LoVo (cell line): ENCODE measurements at places on chromosomes 5 and 9.
A peak's percentile ranks its signal among the peaks of the same experiment; 100 is the strongest.

DNA sequence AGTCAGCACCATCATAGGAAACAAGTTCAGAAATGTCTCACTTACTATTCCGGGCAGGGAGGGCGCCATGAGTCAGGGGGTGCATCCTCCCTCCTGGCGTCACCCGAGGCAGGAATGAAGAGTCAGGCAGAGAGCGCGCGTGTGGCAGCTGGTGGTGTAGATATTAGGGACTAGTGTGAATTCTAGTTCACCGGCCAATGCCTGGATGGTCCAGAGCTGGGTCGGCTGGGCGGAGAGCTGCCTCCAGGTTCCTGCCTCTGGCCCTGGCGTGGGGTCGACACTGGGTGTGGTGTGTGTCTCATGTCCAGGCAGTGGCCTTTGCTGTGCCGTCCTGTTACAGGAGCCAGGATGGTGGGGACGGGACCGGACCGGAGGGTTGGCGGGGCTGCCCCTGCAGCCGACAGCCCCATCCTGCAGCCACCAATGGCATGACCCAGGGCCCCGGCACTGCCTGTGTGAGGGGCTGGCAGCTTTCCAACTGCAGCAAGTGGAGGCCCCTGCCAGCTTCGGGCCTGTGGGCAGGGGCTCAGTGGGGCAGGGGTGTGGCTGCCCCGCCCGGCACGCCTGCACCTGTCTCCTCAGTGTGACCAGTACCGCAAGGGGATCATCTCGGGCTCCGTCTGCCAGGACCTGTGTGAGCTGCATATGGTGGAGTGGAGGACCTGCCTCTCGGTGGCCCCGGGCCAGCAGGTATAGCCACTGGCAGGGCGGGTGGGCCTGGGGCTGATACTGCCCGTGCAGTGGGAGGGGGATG lies 9.1 kb downstream of the DIPK1B start:
- DNase-seq, result no peak

GRCh38 chr9:127698985-127699670 lies 7.7 kb upstream of the CFAP157 start:
- DNase-seq, result peak; percentile 95

- peak; percentile 61 for DNase-seq
These were observed at the start of gene HAVCR1 for GRCh38 chr5:157059093-157059539. Gene HAVCR1 (minus strand): TSS chr5:157059116. CDS start chr5:157057943, 1,173 bp downstream.

- DNase-seq, result peak; percentile 53
These were observed 58.7 kb downstream of the NXNL2 start for GRCh38 chr9:88593537-88594185.

GRCh38 chr9:100084734-100085133 lies 14.1 kb downstream of the ERP44 start:
- no peak for DNase-seq

DNA sequence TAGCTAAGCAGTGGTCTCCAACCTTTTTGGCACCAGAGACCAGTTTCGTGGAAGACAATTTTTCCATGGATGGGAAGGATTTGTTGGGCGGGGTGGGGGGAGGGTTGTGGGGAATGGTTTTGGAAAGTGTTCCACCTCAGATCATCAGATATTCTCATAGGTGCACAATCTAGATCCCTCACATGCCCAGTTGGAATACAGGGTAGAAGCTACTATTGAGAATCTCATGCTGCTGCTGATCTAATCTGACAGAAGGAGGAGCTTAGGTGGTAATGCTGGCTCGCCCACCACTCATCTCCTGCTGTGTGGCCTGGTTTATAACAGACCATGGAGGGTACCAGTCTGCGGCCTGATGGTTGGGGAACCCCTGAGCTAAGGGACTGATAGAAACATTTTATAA lies 662.7 kb upstream of the RGMB start:
- DNase-seq, result no peak

- DNase-seq, result no peak
These were observed 1985.5 kb upstream of the CDH6 start for GRCh38 chr5:29208024-29208423.

- DNase-seq, result no peak
These were observed 45.9 kb downstream of the RGS3 start for GRCh38 chr9:113509463-113509862.

DNA sequence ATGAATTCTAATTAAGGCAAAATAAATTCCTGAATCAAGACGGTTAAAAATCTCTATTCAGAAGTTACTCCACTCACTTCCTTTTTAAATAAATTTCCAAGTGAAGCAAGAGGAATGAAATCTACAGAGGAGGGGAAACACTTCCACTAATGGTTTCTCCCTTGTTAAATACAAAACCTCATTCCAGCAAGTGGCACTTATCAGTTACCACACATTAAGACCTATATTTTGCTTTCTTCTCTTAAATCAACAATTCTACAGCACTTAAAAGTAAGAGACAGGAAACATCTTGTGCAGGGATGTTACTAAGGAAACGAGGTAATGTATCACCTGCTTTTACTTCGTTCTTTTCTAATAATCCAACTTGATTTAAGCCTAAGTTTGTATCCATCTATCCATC lies 172.6 kb downstream of the RAPGEF6 start:
- no peak for DNase-seq

DNA sequence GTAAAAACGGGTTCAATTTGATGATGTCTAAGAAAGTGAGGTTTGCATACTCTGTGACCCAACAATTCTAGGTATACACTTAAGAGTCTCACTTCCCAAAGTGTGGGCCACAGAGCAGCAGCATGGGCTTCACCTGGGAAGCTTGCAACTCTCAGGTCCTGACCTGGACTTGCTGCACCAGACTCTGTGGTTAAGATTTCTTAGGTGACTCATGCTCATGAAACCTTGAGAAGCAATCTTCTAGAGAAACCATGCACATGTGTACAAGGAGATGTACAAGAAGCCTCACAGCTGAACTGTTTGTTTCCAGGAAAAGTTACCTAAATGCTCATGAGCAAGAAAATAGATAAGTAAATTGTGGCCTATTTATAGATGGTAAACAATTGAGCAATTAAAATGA lies 30.0 kb downstream of the DNAJC21 start:
- peak; percentile 53 for DNase-seq

- DNase-seq, result no peak
These were observed 61.7 kb upstream of the IFNK start for GRCh38 chr9:27462434-27462833.
